ENCODE measurements at places on chromosomes 11 and 22.

DNA sequence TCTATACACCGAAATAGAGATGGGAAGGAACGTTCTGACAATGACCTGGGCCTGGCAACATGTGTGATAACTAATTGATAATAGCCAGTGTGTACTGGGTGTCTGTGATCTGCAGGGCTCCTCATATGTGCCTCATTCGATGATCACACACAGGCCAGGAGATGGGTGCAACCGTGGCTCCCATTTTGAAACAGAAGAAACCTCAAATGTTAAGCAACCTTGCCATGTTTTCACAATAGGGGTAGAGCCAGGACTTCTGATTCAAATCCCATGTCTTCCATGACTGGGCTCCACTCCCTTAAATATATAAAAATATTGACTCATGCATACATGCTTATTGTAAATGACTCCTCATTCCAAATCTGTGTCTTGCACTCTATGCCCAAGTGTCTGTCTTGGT lies 11.1 kb downstream of the APOL3 start:
- DNase-seq, result no peak

GRCh38 chr11:114163830-114164401 lies 104.4 kb downstream of the ZBTB16 start:
- DNase-seq, result peak; percentile 47

DNA sequence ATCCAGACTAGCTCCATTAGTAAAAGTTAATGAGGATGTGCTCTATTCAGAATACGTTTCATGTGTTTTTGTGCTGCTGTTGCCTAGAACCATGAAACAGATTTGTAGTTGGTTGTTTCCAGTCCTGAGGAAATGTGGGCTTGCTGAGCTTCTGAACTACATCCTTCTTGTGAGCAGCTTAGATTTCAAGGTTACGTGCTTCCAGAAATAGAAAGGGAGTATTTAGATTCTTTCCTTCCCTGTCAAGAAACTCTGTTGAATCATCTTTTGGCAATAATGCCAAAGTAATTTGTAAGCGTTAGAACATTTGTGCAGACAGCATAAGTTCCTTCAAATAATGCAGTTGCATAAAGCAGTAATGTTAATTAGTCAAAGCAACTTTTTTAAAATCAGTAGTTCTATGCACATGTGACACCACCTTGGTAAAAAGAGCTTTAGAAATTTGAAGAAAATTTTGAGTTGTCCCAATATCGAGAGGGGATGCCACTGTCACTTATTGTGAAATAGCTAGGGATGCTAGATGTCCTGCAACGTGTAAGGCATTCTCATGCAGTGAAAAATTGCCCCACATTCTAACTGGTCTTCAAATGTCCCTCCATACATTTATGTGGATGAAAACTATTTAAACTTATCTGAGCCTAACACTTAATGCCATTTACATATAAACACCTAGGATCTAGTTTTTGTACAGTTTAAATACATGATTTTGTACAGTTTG lies 169.6 kb downstream of the ETS1 start:
- no peak for DNase-seq

GRCh38 chr22:42561856-42562255 lies 8.1 kb downstream of the SERHL2 start:
- no peak for DNase-seq

GRCh38 chr11:76823481-76824028 lies 37.2 kb upstream of the ACER3 start:
- DNase-seq, result no peak

DNA sequence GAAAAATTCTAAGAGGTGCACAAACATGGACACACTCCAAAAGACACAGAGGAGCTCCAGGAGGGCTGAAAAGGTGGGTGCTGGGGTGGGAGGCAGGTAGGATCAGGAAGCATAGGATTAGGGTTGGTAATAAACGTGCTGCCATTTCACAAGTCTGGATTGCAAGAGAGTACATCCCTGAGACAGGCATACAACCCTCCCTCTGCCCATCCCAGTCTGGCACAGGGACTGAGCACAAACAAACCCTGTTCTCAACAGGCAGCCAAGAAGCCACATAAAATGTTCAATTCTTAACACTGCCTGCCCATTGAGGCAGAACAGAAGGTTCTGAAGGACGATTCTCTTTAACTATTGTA lies 18.5 kb downstream of the SLC35F2 start:
- DNase-seq, result peak; percentile 12

- DNase-seq, result no peak
Measured at GRCh38 chr11:126893796-126894195, 106.8 kb downstream of the KIRREL3 start.

GRCh38 chr11:13713982-13714381 lies 45.5 kb downstream of the FAR1 start:
- DNase-seq, result no peak

DNA sequence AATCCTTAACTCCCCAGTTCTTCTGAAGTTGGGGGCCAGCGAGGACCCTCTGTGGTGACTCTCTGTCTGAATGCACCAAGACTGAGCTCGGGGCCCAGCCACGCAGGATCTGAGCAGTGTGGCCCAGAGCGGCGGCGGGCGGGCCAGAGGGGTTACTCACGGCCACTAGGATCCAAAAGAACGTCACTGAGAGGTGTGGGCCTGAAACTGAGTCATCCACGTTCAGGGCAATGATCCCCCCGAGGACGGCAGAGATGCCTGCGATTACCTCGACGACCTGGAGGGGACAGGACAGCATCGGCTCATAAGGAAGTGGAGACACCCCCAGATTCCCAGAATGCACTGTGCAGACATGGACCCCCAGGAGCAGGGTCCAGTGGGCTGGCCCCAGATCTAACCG lies 11.2 kb downstream of the MLC1 start:
- no peak for DNase-seq

DNA sequence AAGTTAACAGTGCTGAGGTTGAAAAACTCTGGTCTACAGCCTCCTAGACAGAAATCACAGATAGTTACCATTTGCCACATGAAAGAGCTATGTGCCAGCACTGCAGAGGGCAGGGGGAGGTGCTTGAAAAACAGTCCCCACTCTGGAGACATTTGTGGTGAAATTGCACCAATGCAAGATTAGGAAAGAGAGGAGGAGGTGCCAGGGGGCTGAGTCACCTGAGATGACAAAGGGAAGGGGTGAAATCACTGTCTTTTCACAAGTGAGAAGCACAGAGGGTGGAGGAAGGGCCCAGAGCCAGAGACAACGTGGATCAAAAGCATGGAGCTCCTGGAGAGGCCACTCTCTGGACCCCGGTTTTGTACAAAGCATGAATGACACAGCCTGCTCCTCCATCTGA lies 196.3 kb downstream of the BUD13 start:
- no peak for DNase-seq

- DNase-seq, result peak; percentile 54
Measured at GRCh38 chr11:9459667-9460321, 1.0 kb upstream of the ZNF143 start.

GRCh38 chr11:95565724-95566141 lies 223.8 kb downstream of the FAM76B start:
- DNase-seq, result no peak

DNA sequence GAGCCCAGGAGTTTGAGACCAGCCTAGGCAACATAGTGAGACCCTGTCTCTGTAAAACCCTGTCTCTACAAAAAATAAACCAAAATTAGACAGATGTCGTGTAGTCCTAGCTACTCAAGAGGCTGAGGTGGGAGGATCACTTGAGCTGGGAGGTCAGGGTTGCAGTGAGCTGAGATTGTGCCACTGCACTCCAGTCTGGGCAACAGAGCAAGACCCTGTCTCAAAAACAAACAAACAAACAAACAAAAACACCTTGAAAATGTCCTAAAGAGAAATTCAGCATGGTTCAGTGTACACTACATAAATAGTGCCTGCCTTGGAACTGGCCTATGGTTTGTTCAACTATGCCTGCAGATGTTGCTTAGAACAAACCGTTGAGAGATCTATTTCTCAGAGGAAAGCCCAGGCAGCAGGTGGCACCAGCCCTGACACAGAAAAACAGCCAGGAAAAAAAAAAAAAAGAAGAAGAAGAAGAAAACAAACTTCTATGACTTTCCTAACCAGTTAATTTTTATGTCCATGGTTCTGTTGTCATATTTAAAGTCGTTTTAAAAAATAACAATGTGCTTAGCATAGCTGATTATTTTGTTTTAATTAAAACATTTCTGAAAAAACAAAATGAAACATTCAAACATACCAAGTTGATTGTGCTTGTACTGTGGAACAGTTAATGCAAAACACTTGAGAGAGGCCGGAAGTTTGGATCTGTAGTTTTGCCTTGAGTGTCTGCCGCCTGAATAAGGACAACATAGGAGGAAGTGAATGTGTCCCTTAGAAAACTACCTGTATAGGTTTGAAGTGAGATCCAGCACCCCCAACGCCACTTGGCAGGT lies 5.4 kb downstream of the KREMEN1 start:
- no peak for DNase-seq

DNA sequence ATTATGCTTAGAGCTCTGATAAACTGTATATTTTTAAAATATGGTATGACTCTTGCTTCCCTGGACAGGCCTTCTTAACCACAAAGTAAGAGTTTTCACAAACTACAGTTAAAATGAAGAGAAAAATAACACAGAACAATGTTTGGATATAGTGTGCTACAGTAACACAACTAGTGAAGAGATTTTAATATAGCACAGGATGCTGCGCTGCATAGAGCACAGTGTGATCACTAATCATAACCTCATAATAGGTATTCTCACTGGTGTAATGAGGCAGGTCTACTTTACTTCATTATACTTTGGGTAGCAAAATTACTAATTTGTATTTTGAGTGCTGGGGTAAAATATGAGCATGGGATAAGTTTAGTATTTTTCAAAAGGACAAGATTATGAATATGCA lies 256.5 kb downstream of the GUCY1A2 start:
- no peak for DNase-seq

- no peak for DNase-seq
Measured at GRCh38 chr11:48020092-48020755, 39.9 kb downstream of the PTPRJ start.

DNA sequence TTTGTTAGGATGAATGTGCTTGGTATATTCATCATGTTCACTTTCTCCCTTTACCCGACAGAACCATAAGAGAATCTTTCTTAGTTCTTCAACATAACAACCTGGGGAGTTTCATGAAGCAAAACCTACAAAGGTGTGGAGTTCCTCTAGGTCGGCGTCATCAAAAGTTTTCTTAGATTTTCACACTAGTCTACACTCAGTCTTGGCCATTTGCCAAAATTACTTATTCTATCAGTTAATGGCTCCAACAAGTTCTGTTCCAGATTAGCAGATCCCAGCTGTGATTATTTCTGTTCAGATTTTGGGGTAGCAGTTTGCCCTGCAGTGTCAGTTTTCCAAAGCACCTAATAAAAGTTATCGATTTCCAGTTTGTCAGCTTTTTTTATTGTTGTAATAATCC lies 935.8 kb upstream of the RAG2 start:
- no peak for DNase-seq

- no peak for DNase-seq
Measured at GRCh38 chr11:109197656-109198055, 224.3 kb upstream of the C11orf87 start.

GRCh38 chr11:67303132-67303834 lies at the start of gene SSH3:
Gene SSH3, plus strand, starts transcription at chr11:67303530. Its CDS starts 96 bp downstream, at chr11:67303626.
- peak; percentile 51 for DNase-seq

DNA sequence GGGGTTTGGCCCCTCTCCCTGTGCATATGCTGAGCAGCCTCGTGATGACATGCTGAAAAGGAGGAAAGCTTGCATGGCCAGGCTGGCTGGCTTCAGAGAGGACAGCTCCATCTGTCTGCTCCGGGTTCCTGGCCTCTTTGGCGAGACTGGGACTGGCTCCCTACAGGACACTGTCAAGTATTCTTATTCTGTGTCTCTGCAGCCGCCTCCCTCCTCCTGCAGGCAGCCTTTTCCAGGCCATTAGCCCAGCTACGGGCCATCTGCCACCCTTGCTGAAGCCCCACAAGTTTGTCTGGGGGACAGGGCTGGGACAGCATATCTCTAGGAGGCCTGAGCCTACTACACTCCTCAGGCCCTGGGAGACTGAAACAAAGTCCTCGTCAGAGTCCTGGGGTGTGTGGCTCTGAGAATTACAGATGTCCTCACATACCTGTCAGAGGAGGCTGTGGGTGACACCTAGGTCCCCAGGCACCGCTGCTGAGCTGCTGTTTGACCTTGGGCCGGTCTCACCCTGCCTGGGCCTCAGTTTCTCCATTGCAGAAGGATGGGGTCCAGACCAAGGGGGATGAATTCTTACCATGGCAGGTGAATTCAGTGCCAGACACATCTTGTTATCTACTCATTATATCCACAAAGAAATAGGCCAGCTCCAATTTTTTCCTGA lies 11.0 kb downstream of the MRGPRG start:
- no peak for DNase-seq

GRCh38 chr11:65891219-65892136 lies 1.0 kb downstream of the CCDC85B start:
- DNase-seq, result no peak

GRCh38 chr22:42716649-42717127 lies 4.0 kb downstream of the A4GALT start:
- no peak for DNase-seq

GRCh38 chr11:80041136-80042000 lies 600.5 kb upstream of the TENM4 start:
- DNase-seq, result no peak

GRCh38 chr11:120271672-120272071 lies 31.7 kb downstream of the POU2F3 start:
- no peak for DNase-seq

- no peak for DNase-seq
Measured at GRCh38 chr22:47292546-47293320, 530.3 kb downstream of the TBC1D22A start.

DNA sequence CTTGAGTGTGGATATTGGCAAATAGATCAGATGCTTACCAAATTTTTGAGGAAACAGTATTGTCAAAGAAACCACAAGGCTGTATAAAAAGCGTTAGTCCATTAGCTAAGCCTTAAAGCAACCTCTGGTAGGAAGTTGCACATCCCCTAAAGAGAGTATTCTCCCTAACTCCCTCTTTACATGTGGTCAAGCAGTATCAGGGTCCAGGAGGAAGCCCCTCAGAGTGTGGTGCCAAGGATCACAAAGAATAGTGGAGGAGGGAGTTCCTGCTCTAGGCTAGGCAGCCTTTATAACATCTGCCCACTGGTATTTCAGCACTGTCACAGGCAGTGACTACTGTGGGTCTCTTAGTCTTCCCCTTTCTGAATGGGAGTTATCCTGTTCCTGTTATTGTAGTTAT lies 18.8 kb upstream of the AMPD3 start:
- no peak for DNase-seq

Measured in amygdala (tissue), 56 donors.